Stimulated activated CD8-positive, alpha-beta memory T cell treated with anti-CD3 and anti-CD28 coated beads, Interleukin-4, amount 100 ng/mL, for 48 hours (primary cell): ENCODE measurements at places on chromosomes 13 and 19.
A peak's percentile ranks its signal among the peaks of the same experiment; 100 is the strongest.

- DNase-seq: no peak
These were observed 17.2 kb upstream of the CRTC1 start for GRCh38 chr19:18666317-18666716.

- DNase-seq: no peak
These were observed 658 bp upstream of the ISOC2 start for GRCh38 chr19:55461974-55462626.

DNA sequence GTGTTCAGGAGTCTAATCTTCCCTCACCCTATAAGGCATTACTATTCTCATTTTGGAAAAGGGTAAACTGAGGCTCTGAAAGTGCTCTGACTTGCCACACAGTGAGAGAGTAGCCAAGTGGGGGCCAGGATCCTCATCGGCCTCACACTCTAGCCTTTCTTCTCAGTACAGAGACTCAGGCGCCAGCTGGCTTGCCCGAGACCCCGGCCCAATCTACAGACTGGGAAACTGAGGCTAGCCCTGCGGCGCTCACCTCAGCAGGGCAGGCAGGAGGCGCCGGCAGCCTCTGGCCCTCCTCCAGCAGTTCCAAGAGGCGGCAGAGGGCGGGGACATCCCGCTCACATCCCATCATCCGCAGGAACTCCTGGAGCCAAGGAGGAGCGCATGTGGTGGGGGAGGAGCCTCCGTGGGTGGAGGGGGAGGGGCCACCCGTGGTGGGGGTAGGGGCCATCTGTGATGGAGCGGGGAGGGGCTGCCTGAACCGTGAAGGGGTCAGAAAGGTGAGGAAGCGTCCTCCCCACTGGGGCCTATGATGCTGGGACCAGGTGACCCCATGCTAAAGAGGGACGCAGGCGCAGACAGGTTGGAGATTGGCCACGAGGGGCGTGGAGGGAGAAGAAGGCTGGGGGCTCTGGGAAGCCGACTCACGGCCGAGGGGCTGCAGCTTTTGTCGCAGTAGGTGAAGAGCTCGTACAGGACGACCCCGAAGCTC lies 8.7 kb upstream of the INSL3 start:
- no peak for DNase-seq

GRCh38 chr13:75136151-75136550 lies 345.8 kb downstream of the TBC1D4 start:
- DNase-seq: no peak

DNA sequence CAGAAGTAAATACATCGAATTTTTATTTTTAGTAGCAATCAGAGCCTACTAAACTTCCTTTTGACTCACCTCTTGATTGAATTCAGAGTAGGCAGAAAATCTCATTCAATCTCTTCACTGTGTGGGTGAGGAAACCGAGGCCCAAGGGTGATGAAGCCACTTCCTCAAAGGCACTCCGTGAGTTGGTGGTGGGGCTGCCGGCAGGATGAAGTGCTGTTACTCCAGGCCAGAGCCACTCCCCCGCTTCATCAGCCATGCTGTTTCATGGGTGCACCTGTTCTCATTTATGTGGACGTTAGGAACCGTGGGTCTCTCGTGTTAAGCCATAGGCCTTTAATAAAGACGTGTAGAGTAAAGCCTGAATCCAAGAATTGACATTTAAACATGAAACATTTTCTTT lies 13.2 kb downstream of the ING1 start:
- DNase-seq: peak; percentile 76

GRCh38 chr13:101527130-101527529 lies 74.7 kb downstream of the ITGBL1 start:
- no peak for DNase-seq

DNA sequence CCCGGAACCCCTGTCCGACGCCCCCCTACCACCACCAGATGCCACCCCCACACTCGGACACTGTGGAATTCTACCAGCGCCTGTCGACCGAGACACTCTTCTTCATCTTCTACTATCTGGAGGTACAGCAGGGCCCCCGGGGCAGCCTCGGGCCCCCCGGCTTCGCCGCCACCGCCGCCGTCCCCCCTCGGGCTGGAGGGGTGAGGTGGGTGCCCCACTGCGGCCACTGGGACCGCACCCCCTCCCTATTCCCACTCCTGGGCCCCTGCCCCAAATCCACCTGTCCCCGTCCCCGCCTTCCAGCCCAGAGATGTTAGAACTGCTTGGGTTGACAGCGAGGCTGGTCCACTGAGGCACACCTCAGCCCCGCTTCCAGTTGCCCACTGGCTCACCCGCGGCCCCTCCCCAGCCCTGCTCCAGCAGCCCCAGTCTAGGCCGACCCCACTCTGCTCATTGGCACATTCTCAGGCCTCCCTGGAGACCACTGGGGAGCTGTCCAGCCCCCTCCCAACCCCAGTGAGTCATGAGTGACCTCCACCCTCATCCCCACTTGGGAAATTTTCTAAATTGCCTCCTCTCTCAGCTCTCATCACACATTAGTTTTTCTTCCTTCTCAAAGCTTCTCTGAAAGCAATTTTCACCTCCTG lies 6.5 kb downstream of the LENG1 start:
- no peak for DNase-seq

GRCh38 chr13:112877539-112877938 lies 91.5 kb upstream of the MCF2L start:
- no peak for DNase-seq

GRCh38 chr19:29013988-29014387 lies 199.0 kb downstream of the UQCRFS1 start:
- DNase-seq: no peak

- no peak for DNase-seq
These were observed 1.6 kb upstream of the ADAMTS10 start for GRCh38 chr19:8611877-8612806.

DNA sequence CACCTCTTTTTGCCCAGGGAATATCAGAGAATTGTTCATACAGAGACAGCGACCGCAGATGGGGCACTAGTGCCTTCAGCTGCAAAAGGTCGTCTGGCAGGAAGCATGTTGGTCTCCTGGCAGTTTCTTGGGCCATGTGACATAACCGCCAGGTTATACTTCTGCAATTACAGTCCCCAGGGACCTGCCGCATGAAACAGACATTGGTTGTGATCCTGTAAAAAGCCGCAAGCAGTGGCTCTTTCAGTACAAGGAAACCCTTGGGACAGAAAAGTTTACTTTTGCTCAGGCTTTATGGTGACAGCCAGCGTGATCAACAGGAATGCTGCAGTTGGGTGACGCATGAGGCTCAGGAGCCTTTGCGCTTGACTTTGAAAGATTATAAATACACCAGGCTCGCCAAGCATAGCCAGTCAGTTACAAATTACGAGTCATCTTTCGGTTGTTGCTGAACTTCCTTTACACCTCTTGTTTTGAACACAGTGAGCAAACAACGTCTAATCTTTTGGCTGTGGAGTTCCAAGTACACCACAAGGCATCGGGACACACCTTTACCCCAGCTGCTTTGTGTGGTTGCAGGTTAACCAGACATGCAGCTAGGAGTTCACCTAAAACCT lies 50.5 kb upstream of the UBE2L5 start:
- peak; percentile 65 for DNase-seq

- DNase-seq: no peak
These were observed 60.6 kb downstream of the NDFIP2 start for GRCh38 chr13:79541426-79542049.

- DNase-seq: peak; percentile 94
These were observed 15.0 kb upstream of the PGLS start for GRCh38 chr19:17496337-17496997.

- no peak for DNase-seq
These were observed 74.2 kb downstream of the FRY start for GRCh38 chr13:32105653-32106313.

GRCh38 chr19:19530423-19530804 lies 1.7 kb downstream of the YJEFN3 start:
- no peak for DNase-seq

DNA sequence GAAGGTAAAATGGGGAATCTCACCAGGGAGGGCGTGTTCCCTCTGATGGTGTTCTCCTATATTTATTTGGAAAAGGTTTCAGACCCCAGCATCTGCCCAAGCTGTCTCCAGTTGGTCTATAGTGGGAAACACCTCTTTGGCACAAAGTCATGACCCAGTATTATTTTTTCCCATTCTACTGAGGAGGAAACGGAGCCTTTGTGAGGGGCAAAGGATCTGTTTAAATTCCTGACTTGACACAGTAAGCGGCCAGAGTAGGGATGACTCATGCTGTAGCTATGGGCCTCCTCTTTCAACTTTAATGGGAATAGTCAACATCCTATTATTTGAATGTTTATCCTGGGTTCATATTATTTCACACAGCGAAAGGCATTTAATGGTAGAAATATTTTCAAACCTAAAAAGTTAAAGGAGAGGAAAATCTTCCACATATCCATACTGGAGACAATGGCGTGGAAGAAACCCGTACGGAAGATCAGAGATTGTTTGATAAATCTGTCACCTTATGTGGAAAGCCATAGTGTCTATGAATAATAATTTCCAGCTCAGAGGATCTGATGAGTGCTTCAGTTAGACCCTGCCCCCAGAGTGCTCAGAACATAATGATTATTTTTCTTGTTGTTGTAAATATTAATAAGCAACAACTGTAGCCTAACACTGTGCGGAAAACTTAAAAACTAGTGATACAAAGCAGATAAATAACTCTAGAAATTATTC lies 126.0 kb downstream of the FOXO1 start:
- DNase-seq: no peak

DNA sequence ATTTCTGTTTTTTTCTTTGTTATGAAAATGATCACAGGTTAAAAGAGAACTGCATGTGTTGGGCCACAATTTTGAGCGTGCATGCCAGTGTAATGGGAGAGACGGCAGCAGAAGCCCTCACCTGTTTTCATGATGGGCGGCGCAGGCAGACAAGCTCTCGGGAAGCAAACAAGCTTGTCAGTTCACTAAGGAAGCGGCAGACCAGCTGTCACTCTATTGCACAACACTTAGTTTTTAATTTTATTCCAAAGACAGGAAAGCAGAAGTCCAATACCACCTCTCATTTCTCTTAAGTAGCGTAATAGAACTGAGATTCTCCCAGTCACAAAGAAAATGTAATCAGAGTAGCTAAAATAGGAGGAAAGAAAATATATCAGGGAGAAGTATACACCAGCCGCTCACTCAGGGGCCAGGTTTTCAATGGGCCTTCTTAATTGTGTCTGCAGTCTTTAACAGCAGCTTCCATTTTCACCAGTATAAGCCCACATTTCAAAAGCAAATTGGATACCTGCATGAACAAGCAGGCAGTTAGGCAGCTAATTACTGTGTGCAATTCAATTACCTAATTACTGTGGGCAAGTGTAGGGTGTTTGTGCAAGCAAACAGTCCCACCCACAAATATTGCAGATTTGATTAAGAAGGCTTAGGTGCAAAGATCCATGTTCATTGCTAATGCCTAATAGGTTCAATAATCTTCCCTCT lies 711.4 kb downstream of the DIAPH3 start:
- no peak for DNase-seq

- DNase-seq: no peak
These were observed 90.9 kb downstream of the INSR start for GRCh38 chr19:7203332-7203731.

DNA sequence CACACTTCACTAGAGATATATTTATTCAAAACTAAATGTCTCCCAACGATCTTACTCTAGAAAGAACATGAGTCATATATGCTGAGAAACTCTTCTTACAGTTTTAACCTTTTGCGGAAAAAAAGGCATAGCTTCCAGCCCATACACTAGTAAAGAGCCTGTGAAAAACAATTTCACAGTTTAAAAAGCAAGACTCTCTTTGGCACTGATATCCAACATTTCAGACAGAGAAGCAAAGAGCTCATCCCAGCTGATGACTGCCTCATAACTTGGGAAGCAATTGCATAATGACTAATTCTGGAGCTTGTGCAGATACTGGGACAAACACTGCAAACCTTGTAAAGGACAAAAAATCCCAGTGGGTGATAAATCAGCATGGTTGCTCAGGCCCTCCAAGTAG lies 88.0 kb downstream of the ENOX1 start:
- DNase-seq: no peak

GRCh38 chr13:38543561-38543960 lies 143.3 kb upstream of the FREM2 start:
- DNase-seq: no peak

GRCh38 chr13:74132776-74133656 lies 1.2 kb downstream of the KLF12 start:
- DNase-seq: peak; percentile 62

- DNase-seq: no peak
These were observed 99.6 kb upstream of the MCF2L start for GRCh38 chr13:112869202-112870050.

GRCh38 chr13:103878891-103879605 lies 812.8 kb upstream of the SLC10A2 start:
- no peak for DNase-seq

DNA sequence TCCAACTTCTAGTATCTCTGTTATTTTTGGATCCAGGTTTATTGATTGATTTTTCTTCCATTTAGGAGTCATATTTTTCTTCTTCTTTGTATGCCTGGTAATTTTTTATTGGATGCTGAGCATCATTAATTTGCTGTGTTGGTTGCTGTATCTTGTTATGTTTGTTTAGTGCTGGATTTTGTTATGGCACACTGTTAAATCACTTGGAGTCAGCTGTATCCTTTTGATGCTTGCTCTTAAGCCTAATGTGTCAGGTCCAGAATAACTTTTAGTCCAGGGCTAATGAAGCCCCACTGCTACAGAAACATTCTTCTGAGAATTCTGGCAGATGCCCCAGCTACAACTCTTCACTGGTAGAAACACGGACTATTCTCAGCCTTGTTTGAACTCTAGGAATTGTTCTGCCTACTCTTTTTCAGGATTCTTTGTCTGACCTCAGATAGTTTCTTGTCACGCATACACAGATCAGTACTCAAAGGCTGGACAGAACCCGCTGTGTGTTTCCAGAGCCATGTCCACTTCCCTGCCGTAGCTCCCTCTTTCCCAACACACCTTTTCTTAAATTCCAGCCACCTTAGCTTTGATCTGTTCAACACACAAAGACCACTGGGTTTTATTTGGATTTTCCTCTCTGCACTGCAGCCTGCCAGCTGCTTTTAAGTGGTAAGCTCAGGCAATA lies 137.1 kb upstream of the WASF3 start:
- DNase-seq: no peak

GRCh38 chr19:805600-806550 lies 8.6 kb downstream of the PTBP1 start:
- no peak for DNase-seq

DNA sequence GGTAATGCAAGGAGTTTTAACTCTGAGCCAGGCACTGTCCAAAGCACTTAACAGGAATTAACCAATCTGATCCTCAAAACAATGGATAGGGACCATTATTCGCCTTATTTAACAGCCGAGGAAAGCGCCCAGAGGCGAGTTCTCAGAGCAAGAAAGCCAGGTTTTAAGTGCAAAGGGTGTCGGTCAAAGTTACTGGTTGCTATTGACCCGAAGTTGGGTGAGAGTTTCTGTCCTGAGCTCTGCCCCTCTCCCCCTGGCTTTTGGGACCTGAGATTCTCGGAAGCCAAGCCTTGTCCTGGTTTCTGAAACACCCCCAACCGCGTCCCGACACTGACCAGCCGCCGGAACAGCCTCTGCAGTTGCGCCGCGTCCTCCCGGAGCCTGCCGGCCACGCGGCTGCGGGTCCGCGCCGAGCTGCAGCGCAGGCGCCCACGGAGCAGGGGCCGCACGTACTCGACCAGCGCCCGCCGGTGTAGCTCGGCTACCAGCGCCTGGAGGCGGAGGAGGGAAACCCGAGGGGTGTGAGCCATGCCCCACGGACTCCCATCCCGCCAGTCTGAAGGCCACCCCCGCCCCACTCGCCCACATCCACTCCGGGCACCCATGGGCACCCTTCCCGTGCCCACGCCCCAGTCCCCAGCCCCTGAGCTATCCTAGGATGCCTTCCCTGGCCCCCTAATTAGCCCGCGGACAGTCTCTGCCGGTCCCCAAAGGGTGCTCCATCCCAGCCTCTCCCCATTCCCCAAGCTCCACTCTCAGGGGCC lies 27.8 kb downstream of the EXOC3L2 start:
- DNase-seq: no peak
